ENCODE measurements at places on chromosomes 12 and 14.

- no peak for DNase-seq
Measured at GRCh38 chr14:36021030-36021422, 155.5 kb downstream of the PTCSC3 start.

DNA sequence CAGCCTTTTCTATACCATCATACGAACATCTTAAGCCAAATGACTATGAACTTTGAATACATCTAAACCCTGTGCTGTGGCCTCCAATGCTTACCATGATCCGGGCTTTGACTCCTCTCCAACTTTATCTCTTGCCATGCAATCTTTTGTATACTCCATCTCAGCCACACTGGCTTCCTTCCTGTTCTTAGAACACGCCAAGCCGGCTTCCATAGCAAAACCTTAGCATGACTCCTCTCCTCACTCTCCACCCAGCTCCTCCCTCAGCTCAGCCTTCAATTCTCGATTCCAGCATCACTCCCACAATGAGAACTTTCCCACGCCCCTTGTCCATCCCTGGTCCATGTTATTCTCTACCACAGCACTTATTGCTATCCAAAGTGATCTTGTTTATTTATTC is 228.3 kb downstream of the NTF3 start:
- no peak for DNase-seq

DNA sequence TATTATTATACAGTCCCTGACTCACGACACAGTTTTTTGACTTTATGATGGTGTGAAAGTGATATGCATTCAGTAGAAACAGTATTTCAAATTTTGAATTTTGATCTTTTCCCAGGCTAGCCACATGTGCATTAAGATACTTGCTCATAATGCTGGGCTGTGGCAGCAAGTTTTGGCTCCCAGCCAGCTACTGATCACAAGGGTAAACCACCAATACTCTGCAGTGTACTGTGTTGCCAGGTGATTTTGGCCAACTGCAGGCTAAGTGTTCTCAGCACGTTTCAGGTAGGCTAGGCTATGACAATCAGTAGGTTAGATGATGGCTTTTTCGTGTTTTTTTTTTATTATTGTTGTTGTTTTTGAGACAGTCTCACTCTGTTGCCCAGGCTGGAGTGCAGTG is 69.4 kb upstream of the ACTN1 start:
- no peak for DNase-seq

DNA sequence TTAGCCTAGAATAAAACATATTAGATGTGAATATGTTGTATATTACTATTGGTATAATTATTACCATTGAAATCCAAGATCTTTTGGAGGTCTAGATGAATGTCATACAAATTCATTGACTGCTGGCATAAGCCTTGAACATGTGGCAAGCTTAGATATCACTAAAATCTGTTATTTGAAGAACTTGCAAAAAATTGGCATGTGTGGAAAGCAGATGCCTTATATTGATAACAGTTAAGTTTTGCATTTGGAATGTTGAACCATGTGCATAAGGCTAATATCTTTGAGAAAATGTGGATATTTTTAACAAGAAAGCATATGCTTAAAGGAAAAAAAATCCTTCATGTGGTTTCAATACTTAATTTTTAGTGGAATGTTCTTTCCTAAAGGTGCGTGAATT is 203.6 kb upstream of the PRICKLE1 start:
- DNase-seq = no peak

- DNase-seq = no peak
Measured at GRCh38 chr12:72135021-72135301, 137.2 kb upstream of the TRHDE start.

DNA sequence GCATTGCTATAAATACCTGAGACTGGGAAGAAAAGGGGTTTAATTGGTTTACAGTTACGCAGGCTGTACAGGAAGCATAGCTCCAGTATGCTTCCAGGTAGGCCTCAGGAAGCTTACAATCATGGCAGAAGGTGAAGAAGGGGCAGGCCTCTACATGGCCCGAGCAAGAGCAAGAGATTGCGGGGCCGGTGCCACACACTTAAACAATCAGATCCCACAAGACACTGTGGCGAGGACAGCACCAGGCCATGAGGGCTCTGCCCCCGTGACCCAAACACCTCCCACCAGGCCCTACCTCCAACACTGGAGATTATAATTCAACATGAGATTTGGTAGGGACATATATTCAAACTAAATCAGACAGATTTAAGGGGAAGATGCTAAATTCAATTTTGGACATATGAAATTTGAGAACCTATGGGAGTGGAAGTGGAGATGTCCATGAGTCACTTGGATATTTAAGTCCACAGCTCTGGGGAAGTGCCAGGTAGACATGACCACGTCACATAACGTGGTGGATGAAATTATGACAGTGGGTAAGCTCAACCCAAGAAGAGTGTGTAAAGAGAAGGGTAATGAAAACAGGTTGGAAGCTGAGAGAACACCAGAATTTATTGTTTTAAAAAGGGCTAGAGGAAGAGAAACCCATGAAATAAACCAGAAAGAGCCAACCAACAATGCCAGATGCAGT is 1.5 kb upstream of the LTA4H start:
- no peak for DNase-seq

Data from neuronal stem cell (in vitro differentiated cells).